ENCODE measurements at places on chromosomes 1 and 21.

- peak; percentile 81 for DNase-seq
Measured at GRCh38 chr1:156356875-156357534, 12.0 kb upstream of the RHBG start.

DNA sequence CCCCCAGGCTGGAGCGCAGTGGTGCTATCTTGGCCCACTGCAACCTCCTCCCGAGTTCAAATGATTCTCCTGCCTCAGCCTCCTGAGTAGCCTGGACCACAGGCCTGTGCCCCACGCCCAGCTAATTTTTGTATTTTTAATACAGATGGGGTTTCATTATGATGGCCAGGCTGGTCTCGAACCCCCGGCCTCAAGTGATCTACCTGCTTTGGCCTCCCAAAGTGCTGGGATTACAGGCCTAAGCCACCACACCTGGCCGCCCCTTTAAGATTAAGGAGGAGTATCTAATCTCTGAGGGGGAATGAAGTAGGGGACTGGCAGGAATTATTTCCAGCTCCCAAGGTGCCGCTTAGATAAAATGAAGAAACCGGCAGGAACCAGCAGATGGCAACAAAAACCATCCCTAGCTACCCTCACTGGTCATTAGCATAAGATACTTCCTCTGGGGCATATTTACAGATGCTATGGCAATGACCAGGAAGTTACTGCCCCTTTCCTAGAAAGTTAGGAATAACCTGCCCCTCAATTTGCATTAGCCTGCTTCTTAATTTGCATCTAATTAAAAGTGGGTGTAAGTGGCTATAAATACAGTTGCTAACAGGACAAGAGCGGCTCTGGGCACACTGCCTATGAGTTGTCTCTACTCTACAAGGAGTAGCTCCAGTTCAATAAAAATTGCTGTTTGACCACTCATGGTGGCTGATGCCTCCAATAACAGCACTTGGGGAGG is 7.1 kb upstream of the NSUN4 start:
- no peak for DNase-seq

- DNase-seq, result no peak
Measured at GRCh38 chr1:23644555-23644866, 47.1 kb upstream of the RPL11 start.

DNA sequence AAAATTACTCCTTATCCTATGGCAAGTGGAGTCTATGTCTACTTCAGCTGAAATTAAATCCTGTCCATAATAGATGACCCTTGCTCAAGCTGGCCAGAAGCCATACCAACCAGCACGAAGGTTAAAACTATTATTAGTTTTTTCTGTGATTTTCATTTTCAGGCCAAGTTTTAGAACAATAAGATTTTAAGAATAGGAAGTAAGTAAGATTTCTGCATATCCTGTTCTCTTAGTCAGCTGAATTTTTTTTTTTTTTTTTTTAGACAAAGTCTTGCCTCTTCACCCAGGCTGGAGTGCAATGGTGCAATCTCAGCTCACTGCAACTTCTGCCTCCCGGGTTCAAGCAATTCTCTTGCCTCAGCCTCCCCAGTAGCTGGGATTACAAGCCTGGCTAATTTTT is 6.1 kb upstream of the RBP7 start:
- no peak for DNase-seq

GRCh38 chr1:149846042-149846441 is 53.3 kb upstream of the BOLA1 start:
- no peak for DNase-seq

DNA sequence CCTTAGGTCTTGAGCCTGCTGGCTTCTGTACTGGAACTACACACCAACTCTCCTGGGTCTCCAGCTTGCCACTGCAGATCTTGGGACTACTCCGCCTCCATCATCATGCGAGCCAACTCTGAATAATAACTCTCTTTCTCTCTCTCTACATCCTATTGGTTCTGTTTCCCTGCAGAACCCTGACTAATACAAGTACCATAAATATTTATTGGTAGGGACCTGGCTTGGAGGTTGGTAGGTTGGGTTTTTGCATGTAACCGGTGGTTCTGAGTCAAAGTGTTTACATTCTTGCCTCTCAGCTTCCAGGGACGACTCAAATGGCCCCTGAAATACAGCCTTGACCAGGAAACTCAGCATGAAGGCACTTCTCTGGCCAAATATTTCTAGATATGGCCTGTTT is 110.4 kb downstream of the KCND3 start:
- DNase-seq, result no peak

GRCh38 chr1:177650947-177651346 is 318.9 kb downstream of the SEC16B start:
- no peak for DNase-seq

GRCh38 chr1:97904534-97904933 is 16.3 kb downstream of the DPYD start:
- DNase-seq, result no peak

GRCh38 chr21:39660191-39660980 is 47.6 kb downstream of the B3GALT5 start:
- DNase-seq, result no peak

- no peak for DNase-seq
Measured at GRCh38 chr1:209761011-209761635, 5.3 kb downstream of the TRAF3IP3 start.

- no peak for DNase-seq
Measured at GRCh38 chr1:23101887-23102286, 66.8 kb downstream of the LUZP1 start.

- DNase-seq, result no peak
Measured at GRCh38 chr1:51878308-51878615, 265 bp downstream of the NRDC start.

Data from NCI-H1930 (cell line).